ENCODE measurements at places on chromosomes 2 and 18.

DNA sequence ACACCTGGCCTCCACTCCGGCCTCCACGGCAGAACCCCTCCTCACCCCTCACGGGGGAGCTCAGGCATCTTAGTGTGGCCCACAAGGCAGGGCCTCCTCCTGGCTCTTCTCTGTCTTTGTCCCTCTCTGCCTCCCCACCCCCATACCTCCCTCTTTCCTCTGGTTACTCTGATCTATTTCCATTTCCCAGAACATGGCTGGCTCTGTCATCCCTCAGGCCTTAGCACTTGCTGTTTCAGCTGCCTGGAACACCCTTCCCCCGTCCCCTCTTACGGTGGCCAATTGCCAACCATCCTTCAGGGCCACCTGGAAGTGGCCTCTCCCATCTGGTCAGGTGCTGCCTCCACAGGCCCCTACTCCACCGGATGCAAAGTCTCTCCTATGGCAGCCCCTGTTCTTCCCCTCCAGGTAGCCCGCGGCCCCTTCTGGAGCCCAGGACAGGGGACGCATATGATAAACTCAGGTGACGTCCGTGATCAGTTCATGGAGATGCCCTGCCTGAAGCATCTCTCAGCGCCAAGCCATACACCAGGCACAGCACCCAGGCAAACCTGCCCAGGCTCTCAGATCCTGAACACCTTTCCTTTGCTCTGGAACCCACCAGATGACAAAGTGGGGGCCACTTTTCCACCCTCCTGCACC, 3.6 kb upstream of the ECEL1 start:
- no peak for DNase-seq

- no peak for DNase-seq
Measured at GRCh38 chr2:136117391-136117841, 533 bp downstream of the CXCR4 start.

GRCh38 chr2:186407611-186408010, 78.4 kb upstream of the ZC3H15 start:
- DNase-seq = no peak

DNA sequence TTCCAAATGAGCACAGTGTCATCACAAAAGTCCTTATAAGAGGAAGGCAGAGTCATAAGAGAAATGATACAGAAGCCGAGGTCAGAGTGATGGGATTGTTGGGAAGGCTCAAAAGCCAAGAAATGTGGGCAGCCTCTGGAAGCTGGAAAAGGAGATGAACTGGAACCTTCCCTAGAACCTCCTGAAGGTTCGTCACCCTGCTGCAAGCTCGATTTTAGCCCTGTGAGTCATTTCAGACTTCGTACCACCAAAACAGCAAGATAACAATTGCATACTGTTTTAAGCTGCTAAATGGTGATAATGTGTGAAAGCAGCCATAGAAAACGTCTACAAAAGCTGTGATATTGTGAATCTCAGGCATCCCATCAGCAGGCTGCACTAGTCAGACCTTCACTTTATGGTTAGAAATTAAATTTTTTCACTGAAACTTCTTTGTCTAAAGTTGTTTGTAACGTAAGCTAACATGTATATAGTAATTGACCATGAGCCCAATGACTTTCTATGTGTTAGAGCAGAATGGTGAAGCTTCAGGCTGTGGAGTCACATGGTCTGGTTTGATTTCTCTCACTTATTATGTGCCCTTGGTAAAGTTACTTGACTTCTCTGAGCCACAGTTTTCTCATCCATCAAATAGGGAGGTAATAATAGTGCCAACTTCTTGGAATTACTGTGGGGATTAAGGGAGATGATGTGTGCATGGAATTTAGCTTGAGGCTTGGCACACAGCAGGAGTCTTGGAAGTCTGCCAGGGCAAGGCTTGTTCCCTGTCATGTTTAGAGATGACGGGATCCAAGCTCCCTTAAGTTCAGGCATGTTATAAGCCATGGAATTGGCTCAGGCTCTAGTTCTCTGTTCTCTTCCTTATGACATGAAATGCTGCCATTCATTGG, 132.0 kb upstream of the CCDC195 start:
- no peak for DNase-seq

DNA sequence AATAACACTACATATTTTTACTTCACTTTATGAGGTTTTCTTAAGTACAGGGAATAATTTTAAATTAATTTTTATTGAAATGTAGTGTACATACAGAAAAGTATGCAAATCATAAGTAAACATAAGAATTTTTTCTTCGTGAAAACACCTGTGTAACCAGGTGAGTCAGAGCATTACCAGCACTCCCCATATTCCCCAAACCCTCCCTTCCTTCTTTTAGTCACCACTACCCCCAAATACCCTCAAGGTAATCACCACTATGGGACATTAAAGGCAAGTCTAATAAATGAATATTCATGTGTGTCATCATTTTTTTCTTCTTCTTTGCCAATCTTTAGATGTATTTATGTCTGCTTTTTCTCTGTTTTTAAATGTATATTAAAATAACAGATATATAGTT, 139.9 kb upstream of the LTBP1 start:
- DNase-seq = no peak

Data from non-pigmented ciliary epithelial cell (primary cell).